ENCODE measurements at places on chromosomes 11 and 22. TPM values are rescaled to one million over a fixed set of nuclear protein-coding genes. Genes with fewer than 3 reads are reported as not detected.

- no peaks in the 10 kb centered on the region for H3K27me3 ChIP-seq
- H3K27ac ChIP-seq = no peak overlapping the region
- no peaks in the 10 kb centered on the region for H3K36me3 ChIP-seq
- no peaks in the 10 kb centered on the region for H3K4me1 ChIP-seq
- DNase-seq = no peak
Observed at GRCh38 chr11:1100417-1101245, 26.0 kb downstream of the MUC2 start.

- H3K36me3 ChIP-seq = no peaks in the 10 kb centered on the region
- no peaks in the 10 kb centered on the region for H3K27me3 ChIP-seq
- H3K27ac ChIP-seq = no peak overlapping the region
- DNase-seq = no peak
- no peaks in the 10 kb centered on the region for H3K4me1 ChIP-seq
Observed at GRCh38 chr11:134554861-134555260, 142.8 kb upstream of the B3GAT1 start.

DNA sequence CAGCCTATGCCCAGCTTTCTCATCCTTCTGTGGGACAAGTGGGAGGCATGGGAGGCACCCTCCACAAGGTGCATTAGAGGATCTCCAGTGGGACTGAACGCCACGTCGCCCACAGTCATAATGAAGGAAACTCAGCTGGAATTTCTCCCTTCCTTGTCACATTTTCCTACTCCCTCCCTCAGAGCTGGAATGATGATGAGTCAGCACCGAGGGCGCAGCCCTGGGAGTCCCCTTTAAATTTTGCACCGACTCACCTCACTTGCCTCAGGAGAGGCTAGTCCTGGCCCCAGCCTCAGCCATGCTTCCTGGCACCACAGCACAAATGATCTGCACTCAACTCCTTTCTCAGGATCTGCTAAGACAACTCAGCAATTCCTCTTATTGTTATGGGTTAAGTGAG is 34.3 kb downstream of the DBX1 start:
- no peaks in the 10 kb centered on the region for H3K4me1 ChIP-seq
- H3K4me3 ChIP-seq = no peak overlapping the region
- H3K36me3 ChIP-seq = no peaks in the 10 kb centered on the region
- DNase-seq = no peak
- no peaks in the 10 kb centered on the region for H3K27me3 ChIP-seq

The RAB39A gene
- not detected for polyA plus RNA-seq

The C11orf58 gene
- polyA plus RNA-seq = 174 TPM

Data from naive thymus-derived CD4-positive, alpha-beta T cell (primary cell).